ENCODE measurements at places on chromosomes 7 and 10. TPM values are rescaled to one million over a fixed set of nuclear protein-coding genes. Genes with fewer than 3 reads are reported as not detected.

The CTBP2 gene
- 97.9 TPM for total RNA-seq

The CYP3A5 gene
- 42.9 TPM for total RNA-seq

The CADPS2 gene
- total RNA-seq = 20.3 TPM

The PDZD7 gene
- total RNA-seq = 2.2 TPM

The ZNF736 gene
- 18.8 TPM for total RNA-seq

The TSPAN12 gene
- total RNA-seq = 5.1 TPM

The NKX2-3 gene
- total RNA-seq = not detected

The ARHGAP12 gene
- total RNA-seq = 40.6 TPM

The EBLN1 gene
- not detected for total RNA-seq

The MBLAC1 gene
- total RNA-seq = 9.0 TPM

The NRAP gene
- not detected for total RNA-seq

The SFTPA1 gene
- not detected for total RNA-seq

The UCMA gene
- not detected for total RNA-seq

The PLAU gene
- total RNA-seq = 7.8 TPM

The SHH gene
- total RNA-seq = 7.7 TPM

The LARP4B gene
- 50.2 TPM for total RNA-seq

The MRLN gene
- not detected for total RNA-seq

The CUZD1 gene
- total RNA-seq = 1.9 TPM

The ANK3 gene
- total RNA-seq = 86.3 TPM

The APBB1IP gene
- 9.3 TPM for total RNA-seq

The NPVF gene
- total RNA-seq = not detected

The ANXA8L1 gene
- total RNA-seq = 8.6 TPM

The STX1A gene
- 15.0 TPM for total RNA-seq

The KCNH2 gene
- total RNA-seq = 9.0 TPM

The CCDC146 gene
- total RNA-seq = 23.6 TPM

The UBN2 gene
- total RNA-seq = 19.8 TPM

The CDC14C gene
- total RNA-seq = not detected

The DEPP1 gene
- total RNA-seq = 936 TPM

The MSRB2 gene
- 12.5 TPM for total RNA-seq

The NEUROG3 gene
- total RNA-seq = not detected

Data from tibial nerve (tissue), 4 donors.